T-helper 2 cell (primary cell): ENCODE measurements at places on chromosomes 11 and 22.

- DNase-seq = no peak
These were observed 35.3 kb downstream of the PITPNB start for GRCh38 chr22:27883656-27884350.

- no peak for DNase-seq
These were observed 2.0 kb downstream of the SIPA1 start for GRCh38 chr11:65639623-65640482.

- no peak for DNase-seq
These were observed 607 bp downstream of the DMC1 start for GRCh38 chr22:38569181-38569971.

- DNase-seq = no peak
These were observed 168.5 kb downstream of the ARHGAP42 start for GRCh38 chr11:100855466-100856067.

GRCh38 chr11:47394322-47395222, 13.8 kb upstream of the SLC39A13 start:
- DNase-seq = no peak

DNA sequence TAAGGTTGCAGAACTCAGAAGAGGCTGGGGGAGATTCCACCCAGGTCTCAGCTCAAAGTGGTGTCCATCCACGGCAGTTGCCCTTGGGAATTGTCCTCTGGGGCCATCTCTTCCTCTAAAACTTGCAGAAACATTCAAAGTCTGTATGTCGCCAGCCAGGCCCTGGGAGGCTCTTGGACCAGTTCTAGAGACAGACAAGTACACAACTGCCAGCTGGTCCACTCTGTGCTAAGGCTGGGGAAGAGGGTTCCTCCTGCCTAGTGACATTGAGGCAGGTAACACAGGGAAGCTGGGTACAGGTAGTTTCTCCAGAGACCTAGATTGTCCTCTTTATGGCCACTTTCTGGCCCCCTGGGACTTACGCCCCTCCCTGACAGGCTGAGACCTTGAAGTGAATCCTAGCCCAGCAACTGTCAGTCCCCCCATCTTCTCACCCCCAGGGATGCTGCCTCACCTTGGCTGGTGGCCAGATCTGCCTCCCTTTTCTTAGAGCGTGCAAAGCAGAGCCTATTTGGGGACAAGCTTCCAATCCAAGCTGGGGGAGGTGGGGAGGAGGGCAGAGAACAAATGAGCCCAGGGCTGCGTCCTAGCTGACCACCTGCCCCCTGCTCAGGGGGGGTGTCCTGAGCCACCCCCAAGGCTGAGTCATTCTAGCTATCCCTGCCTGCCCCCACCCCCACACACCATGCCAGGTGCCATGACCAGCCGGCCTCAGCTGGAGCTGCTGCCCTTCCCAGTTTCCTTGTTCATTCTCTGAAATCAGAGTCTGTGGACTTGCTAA, 8.4 kb downstream of the FAM83F start:
- DNase-seq = no peak

GRCh38 chr11:59560290-59560701, 49.0 kb downstream of the OR4D9 start:
- no peak for DNase-seq

DNA sequence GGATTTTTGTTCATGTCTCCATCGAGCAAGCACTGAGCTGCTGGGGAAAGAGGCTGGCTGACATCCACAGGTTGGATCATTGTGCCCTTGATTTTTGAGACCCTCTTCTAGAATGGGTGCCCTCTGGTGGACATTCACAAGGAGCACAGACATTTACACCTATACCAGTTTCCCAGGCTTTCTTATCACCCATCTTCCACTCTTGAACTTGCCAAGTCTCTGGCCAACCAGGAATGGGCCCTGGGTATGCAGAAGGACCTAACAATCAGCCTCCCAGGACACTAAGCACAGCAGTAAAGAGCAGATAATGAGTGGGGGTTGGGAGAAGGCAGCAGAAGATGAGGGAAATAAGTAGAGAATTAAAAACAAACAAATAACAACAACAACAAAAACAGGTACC, 5.7 kb upstream of the INTS4 start:
- DNase-seq = no peak

- no peak for DNase-seq
These were observed 320.5 kb downstream of the AASDHPPT start for GRCh38 chr11:106397787-106398501.

GRCh38 chr11:115623021-115623451, 118.8 kb upstream of the CADM1 start:
- DNase-seq = no peak

- no peak for DNase-seq
These were observed 167.6 kb downstream of the WT1 start for GRCh38 chr11:32267679-32268187.

- DNase-seq = no peak
These were observed 5.4 kb upstream of the POU2AF1 start for GRCh38 chr11:111384494-111384893.

DNA sequence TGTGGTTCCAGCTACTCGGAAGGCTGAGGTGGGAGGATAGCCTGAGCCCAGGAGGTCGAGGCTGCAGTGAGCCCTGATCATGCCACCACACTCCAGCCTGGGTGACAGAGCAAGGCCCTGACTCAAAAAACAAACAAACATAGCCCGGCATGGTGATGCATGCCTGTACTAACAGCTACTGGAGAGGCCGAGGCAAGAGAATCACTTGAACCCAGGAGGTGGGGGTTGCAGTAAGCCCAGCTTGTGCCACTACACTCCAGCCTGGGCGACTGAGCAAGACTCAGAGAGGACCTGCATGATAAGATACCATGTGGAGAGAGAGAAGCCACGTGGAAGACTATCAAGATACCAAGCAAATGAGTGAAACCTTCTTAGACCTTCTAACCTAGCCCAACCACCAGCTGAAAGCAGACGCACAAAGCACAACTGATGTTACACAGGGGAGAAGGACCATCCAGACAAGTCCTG, 36.1 kb downstream of the AMBRA1 start:
- DNase-seq = no peak

DNA sequence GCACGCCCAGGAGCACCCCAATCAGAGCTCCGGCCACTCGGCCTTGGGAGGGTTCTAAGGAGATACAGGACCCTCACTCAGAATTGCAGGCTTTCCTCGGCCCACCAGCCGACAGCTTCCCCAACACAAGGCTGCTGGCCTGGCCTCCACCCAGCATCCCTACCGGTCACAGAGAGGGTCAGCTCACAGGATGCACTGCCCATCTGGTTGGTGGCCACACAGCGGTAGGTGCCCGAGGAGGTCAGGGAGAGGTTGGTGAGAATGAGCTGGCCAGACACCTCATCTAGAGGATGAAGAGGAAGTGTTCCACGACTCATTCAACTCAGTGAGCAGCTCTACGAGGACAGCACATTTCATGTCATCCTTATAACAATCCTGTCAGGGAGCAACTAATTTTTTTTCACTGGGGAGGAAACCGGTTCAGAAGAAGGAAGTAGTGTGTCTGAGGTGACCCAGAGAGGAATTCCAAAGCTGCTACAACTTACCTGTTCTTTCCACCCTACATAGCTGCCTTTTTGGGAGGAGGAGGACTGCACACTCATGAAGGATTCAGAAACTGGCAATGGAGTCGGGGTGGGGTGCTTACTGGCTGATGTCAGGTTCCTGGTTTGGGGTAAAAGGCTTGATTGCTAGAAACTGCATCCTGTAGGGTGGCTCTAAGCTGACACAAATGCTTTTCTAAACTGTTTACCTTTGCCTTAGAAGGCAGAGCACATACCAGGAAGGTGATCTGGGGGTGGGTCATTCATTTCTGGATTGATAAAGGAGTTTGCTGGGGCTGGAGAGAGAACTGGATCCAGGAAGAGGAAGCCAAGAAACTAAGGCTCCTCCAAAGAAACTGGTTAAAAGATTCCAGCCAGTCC, 3.3 kb downstream of the VSIG2 start:
- no peak for DNase-seq

DNA sequence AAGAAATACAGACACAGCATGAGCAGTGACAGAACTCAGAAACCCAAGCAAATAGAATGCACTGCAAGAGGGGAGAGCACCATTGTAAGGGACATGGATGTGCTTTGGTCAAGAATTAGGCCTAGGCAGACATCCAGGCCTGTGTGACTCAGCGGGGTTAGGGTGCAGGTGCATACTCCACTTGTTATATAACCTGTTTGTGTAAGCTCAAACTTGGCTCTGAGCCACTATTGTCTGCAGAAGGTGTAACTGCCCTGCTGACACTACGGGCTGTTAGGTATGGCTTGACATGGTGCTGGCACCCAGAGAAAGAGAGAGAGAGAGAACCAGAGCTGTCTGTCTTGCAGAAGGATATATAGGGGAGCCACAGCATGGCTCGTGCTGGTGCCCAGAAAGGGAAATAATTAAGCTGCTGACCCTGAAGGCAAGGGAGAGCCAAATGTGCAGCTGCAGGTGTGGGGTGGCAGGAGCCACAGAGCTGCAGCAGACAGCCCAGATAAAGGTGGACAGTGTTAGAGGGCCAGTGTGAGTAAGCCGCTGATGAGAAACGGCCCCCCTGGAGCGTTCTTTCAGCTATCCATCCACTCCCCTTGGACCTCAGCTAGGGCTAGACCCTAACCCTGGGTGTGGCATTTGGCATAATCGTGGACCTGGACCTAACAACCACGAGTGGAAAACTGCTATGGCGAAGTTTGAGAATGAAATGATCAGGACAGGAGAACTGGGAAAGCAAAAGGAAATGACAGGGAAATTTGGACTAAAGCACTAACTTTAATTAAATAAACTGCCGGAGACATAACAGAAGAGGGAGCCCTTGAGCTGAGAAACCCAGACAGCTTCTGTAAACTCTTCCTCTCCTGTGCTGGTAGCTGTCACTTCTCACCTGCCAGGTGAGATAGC, 253.0 kb upstream of the CCDC179 start:
- no peak for DNase-seq

DNA sequence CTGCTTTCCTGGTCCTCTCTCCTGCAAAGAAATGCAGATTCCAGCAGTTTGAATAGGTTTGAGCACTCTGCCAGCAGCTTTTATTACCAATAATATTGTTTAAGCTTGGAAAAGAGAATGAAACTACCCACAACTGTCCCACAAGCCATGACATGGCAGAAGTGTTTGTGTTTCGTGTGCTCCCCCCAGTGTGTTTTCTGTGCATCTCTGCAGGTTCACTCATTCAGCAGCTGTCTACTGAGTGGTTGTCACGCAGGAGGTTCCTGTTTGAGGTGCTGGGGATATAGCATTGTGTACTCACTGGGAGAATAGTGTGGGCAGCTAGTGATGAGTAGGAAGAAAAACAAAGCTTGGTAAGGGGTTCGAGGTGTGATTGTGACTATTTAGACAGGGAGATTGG, 55.3 kb upstream of the SUSD2 start:
- no peak for DNase-seq

GRCh38 chr11:72309641-72310040, 65.7 kb upstream of the PHOX2A start:
- DNase-seq = no peak

- DNase-seq = no peak
These were observed 25.9 kb upstream of the SLC5A4 start for GRCh38 chr22:32281072-32281471.

- DNase-seq = no peak
These were observed 52.4 kb downstream of the SIK2 start for GRCh38 chr11:111654601-111655000.

- no peak for DNase-seq
These were observed 2.8 kb downstream of the ARSA start for GRCh38 chr22:50625131-50625567.
